NAMALWA (cell line): ENCODE measurements at places on chromosomes 2 and 18.

- no peak for DNase-seq
Measured at GRCh38 chr2:97660775-97661389, 3.0 kb downstream of the ACTR1B start.

- no peak for DNase-seq
Measured at GRCh38 chr2:123771928-123772632, 253.0 kb upstream of the CNTNAP5 start.

- DNase-seq = peak; percentile 47
Measured at GRCh38 chr2:182248362-182248761, 178.5 kb downstream of the PDE1A start.

DNA sequence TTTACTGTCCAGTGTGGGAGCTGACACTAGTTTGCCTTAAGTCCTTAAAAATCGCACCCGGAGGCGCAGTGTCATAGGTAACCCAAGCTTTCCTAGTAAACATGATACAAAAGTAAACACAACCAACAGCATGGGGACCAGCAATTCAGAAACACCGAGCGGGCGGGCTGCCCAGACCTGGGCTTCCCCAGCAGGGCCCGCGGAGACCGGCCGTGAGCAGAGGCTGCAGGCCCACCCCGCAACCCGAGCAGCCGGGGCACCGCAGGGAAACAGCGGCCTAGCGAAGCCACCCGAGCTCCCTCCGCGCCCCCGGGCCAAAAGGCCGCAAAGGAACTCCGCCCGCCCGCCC, 296 bp downstream of the TTC21B start:
- DNase-seq = no peak

DNA sequence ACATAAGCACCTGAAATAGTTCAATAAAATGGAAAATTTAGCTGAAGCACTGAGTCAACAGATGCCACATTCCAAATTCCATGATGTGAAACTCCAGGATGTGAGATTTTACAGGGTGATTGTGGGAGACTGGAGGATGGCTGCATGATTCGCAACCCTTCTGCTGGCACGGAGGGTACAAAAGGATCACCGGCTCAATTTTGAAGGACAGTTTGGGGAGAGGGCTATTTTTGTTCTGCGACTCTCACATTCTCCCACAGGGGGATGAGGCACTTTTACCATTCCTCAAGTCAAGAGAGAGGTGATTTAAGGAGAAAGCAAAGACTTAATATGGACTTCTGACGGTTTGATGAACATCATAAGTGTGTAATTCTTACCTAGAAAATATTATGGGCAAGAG, 138.1 kb upstream of the CWC22 start:
- no peak for DNase-seq
